B cell (primary cell): ENCODE measurements at places on chromosomes 7 and 10. TPM values are rescaled to one million over a fixed set of nuclear protein-coding genes. Genes with fewer than 3 reads are reported as not detected.

The CLEC5A gene
- 0.24 and 0.47 TPM in 2 replicates for total RNA-seq

The ALOX5 gene
- 351 and 354 TPM in 2 replicates for total RNA-seq

The TCERG1L gene
- 0.10 TPM in 1 of 2 replicates, not detected in the other for total RNA-seq

The EVX1 gene
- total RNA-seq = not detected in 2 replicates

The EPO gene
- total RNA-seq = not detected in 2 replicates
